ENCODE measurements at places on chromosomes 1 and 21.

- DNase-seq: no peak
Observed at GRCh38 chr1:93148001-93148400, 32.2 kb downstream of the TMED5 start.

- no peak for DNase-seq
Observed at GRCh38 chr1:1418464-1419362, 2.4 kb downstream of the ANKRD65 start.

DNA sequence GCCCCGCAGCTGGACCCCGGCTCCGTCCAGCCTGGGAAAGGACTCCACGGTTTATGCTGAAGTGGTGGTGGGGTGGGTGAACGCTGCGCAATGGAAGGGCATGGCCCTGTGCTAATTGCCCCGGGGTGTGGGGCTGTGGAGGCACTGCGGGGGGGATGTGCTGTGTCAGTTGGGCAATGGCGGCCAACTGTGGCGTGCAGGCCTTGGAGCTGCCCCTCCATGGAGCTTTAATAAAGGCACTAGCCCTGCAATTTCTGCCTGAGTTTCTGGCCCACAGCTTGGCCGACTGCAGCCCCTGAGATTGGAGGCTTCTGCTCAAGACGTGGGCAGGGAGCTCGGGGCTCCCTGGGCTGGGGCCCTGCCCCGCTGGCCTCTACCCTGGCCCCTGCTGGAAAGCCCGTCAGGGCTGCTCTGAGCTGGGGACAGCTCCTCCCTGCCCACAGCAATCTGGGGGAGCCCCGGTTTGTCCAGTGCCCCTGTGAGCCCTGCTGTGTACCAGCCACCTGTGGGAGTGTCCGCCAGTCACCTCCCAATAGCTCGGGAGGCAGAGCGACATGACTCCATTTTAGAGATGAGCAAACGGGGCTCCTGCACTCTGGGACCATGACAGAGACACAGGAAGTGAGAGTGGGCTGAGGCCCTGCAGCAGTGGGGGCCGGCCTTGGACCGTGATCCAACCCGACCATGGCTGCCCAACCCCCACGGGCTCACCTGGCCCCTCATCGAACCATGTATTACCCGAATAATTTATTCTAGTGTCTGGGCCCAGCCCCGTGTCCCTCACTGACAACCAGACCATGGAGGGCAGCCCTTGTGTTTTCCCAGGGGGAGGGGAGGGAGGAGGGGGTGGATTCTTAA is 8.7 kb upstream of the TNFRSF14 start:
- peak; percentile 49 for DNase-seq

DNA sequence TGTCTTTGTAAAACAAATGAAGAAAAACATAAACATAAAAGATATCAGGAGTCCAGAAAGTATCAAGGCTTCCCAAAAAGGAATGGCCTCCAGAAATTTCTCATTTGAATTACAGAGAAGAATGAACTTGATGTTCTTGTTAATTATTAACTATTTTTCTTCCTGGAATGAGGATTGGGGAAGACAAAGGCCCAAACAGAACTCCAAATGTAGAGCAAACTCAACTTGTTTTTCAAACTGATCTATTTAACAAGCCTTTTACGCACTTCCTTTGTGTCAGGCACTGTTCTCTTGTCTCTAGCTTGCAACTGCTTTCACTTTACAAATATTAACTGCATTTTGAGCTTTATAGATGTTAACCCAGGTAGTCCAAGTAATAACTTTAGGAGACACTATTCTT is 45.5 kb downstream of the LAMC2 start:
- DNase-seq: no peak

DNA sequence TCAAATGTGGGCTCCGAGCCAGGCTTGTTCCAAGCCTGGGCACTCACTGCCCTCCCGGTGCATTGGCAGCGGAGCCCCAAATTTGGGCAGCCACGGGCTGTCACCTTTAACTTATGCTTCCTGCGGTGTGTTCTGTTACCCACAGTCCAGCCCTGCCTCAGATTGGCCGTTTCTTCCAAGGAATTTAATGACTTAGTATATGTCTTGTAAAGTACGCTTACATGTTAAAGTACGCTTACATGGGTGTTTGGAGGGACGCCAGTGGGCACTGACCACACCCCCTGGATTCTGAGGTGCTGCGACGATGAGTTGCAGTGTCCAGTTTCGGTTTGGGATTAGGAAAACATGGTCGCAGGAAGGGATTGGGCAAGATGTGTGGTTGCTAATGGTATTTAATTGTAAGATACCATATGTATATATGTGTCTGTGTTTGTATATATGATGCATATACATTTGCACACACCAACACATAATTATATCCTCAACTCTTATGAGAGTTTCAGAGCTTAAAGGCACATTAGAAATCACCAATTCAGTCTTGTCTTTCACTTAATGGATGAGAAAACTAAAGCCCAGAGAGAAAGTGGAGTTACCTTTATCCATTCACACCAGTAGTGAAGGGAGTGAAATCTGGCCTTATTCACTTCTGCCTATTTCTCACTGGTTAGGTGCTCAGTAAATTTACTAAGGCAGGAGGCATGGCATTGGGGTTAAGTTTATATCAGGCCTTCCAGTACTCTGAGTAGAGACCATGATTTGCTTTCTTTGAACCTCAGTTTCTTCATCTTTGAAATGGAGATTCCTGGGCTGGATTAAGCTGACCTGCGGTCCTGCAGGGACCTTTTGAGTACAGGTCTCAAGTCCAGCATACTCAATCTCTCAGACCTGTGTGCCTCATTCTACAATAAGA is 1.0 kb downstream of the SMYD2 start:
- peak; percentile 68 for DNase-seq

- no peak for DNase-seq
Observed at GRCh38 chr1:145892486-145893087, 6.9 kb upstream of the ANKRD35 start.

DNA sequence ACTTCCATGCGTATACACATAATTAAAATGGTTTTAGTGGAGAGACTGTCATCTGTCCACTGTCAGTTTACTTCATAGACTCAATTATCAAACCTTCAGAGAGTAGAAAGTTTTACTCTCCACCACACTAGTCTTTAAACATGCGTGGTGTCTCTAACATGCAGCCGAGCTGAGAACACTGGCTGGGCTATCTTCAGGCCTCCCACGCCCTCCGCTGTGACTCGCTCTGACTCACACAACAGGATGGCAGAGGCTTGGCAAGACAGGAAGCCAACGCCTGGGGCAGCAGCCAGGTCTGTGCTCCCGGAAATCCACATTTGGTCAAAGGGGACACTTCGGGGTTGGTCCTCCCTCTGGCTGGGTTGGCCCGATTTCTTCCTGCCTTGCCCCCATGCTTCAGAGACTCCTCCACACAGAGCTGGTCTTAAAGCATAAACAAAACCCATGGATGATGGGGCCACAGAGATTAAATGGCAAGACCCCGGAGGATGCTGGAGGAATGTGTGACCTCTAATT is 22.7 kb upstream of the IFNGR2 start:
- peak; percentile 100 for DNase-seq

All from SW480 (cell line).